ENCODE measurements at places on chromosomes 4 and X.

GRCh38 chrX:23883737-23884354 lies 23.9 kb downstream of the APOO start:
- DNase-seq = no peak

DNA sequence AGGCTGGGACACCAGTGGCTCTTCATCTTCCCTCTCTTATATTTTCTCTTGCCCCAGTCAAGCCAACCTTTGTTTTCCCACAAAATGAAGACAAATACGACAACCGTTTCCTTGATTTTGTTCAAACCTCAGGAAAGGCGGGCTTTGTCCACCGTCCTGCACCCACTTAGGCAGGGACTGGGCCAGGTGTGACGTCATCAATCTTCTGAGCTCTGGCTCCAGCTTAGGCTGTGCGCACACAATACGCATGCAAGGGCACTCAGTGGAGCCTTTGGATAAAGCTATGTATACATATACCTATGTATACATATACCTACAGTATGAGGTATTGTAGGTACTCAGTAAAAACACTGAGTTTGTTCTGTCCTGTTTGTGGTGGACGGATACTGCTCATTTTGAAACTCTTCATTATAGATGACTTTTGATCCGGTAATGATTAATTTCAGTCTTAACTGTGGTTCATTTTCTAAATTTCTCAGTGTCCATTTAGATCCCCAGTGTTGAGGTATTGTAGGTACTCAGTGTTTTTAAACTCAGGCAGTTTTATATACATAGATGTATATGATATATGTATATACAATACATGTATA lies 194.9 kb downstream of the MGST2 start:
- DNase-seq = no peak

DNA sequence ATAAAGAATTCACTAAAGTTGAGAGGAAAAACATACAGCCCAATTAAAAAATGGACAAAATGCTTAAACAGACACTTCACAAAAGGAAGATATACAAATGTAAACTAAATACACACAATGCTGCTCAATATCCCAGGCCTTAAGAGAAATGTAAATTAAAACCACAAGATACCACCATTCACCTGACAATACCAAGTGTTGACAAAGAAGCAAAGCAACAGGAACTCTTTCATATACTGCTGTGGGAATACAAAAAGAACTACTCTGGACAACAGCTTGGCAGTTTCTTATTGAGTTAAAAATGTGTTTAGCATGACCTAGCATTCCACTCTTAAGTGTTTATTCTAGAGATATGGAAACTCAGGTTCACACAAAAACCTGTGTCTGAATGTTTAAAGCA lies 71.3 kb downstream of the ABCB7 start:
- DNase-seq = no peak

GRCh38 chr4:3715061-3715854 lies 50.9 kb upstream of the ADRA2C start:
- DNase-seq = no peak

DNA sequence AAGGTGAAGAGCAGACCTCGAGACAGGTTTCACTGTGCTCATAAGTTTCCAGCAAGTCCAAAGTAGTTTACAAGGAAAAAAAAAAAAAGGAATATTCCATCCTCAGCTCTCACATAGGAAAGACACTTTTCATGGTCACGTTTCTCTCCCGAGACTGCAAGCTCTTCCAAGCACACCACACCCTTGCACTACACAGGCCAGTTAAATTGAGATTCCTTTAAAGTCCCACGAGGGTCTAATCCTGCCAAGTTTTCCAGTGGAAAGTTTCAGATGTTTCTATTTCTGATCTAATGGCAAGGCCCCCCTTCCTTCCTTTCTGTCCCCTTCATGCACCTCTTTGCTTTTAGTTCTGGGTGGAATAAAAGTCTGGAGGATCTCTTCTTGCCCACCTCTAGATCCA lies 67.9 kb upstream of the PCDH19 start:
- no peak for DNase-seq

- no peak for DNase-seq
Observed at GRCh38 chr4:5968246-5968645, 50.0 kb downstream of the C4orf50 start.

DNA sequence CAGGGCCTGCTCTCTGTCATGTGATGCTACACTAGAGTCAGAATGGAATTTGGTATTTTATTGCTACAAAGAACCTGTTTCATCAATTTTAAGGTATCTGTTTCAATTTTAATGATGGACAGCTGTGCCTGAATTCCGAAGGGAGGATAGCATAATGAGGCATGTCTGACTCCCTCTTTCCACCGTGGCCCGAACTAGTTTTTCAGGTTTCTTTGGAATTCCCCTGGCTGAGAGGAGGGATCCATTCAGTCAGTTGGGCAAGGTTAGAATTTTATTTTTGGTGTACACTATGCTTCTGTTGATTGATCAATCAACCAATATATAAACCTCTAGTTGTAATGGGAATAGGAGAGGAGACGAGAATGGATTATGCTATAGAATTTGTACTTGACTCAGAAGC lies 761.8 kb downstream of the FAM133A start:
- DNase-seq = no peak

- DNase-seq = no peak
Observed at GRCh38 chr4:76606645-76607265, 171.7 kb downstream of the SHROOM3 start.

GRCh38 chr4:7199771-7200441 lies 7.6 kb downstream of the SORCS2 start:
- DNase-seq = no peak

GRCh38 chrX:33045245-33045644 lies 166.1 kb downstream of the DMD start:
- no peak for DNase-seq

All from activated T-helper 1 cell treated with anti-CD3 and anti-CD28 coated beads, Interleukin-2, amount 50 U/mL, for 16 hours (primary cell).